Common myeloid progenitor, CD34-positive (primary cell): ENCODE measurements at places on chromosomes 3 and 15.

DNA sequence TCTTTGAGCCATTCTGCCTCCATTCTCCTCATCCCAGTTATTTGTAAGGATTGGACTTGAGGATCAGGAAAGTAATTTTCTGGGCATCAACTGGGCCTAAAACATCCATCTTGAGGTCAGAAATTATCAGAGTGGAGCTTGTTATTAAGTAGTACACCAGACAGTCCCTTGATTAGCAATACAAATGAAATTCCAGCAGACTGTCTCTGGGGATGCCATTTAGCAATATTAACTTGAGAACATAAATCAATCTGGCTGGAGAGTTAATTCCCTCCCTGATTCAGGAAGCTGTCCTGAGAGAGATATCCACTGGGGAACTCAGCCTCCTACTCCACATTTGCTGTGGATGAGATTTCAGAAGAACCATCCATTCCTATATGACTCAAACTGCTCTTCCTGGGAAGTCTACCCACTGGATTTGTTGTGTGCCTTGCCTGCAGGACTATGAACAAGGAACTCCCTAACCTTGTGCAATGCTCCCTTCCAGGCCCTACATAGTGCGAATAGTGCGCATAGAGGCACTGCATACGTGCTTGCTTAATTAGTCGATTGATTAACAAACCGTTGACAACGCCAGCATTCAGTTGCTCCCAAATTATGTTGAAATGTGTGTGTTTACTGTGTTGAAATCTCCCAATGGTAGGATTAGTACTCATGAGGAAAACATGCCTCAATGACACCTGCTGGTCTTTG lies 36.1 kb upstream of the MTMR14 start:
- DNase-seq: no peak

DNA sequence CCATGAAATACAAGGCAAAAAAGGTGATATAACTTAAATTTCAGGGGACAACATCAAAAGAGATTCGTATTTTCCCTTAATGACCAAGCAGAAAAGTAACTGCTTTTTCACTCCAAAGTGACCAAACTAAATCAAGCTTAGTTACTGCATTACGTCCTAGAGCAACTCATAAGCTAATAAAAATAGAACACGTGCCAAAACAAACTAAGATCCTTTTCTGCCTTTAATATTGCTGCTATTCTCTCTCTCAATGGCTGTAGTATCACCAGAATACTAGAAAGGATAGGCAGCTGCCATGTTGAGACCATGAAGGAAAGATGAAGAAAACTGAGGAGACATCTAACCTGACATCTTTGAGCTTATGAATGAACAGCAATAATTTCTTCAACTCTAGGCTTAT lies 43.3 kb downstream of the UBXN7 start:
- no peak for DNase-seq

DNA sequence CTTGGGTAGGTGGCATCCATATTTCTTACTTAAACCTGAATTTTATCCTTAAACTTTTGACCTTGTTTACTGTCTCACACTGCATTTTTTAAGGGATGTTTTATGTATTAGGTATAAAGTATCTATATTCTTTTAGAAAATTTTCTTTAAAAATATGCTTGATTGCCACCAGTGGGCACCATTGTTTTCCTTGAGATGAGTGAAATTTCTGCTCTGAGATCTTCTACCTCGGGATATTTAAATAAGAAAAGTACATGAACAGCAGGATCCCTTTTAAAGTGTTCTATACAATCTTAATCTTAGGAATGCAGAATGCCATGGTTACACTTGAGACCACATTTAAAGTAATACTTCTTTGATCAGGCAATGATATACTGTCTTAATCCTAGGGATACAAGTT lies 108.7 kb downstream of the SLMAP start:
- DNase-seq: peak; percentile 12

DNA sequence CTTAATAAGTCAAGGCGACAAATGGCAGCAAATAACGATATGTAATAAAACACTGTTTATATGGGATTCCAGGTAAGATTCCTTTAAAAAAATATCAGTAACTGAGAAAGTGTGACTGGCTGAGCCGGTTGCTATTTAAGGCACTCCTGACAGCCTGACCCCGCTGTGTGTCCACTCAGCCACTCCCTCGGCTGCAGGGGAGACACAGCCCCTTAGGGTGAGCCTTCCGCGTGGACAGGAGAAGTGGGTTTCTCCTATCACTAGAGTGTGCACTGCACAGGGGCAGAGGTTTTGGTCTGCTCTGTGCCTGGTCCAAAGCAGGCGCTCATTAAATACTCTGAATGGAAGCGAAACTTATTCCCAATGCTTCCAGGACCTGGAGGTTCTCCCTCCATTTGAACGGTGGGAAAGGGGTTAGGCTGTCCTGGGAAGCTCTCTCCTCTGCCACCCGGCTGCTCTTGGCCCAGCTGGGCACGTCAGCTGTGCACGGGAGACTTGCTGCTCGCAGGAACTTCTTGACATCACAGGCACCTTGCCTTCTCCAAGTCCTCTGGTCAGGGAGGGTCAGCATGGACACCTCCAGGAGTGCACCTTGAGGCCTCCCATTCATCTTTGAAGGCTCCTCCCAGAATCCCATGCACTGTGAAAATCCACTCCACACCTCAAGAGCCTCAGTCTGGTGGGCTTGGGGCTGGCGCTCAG lies 43.3 kb upstream of the SLCO2A1 start:
- DNase-seq: no peak

- no peak for DNase-seq
Measured at GRCh38 chr15:31293655-31294054, 33.0 kb upstream of the KLF13 start.

GRCh38 chr3:119774444-119774843 lies 7.5 kb upstream of the NR1I2 start:
- DNase-seq: no peak

DNA sequence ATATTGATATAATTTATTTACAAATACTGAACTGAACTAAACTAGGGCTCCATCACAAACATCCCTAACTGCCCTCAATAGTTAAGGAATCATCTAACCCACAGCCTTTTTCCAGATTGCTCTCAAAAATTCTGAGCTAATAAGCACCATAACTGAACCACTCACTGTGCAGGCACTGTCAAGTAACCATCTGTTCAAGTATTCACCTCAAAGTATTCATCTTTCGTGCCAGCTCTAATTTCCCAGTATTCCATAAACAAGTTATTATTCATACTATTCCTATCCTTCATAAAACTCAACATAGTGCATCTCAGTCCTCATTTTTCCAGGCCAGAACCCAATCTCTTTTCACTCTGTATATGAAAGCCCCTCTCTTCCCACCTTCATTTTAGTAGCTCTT lies 41.1 kb downstream of the THBS1 start:
- DNase-seq: no peak

DNA sequence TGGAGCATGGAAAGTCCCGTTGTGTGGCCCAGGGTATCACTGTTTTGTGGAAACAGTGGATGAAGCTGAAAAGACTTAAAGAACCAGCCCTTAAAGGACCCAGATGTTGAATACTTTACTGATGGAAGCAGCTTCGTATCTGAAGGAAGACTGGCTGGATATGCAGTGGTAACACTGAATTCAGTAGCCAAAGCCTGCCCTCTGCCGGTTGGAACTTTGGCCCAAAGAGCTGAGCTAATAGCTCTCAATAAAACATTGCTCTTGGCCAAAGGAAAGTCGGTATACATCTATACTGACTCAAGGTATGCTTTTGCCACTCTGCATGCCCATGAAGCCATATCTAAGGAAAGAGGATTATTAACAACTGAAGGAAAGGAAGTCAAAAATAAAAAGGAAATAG lies 885.4 kb downstream of the PDCD6IP start:
- DNase-seq: peak; percentile 66

- no peak for DNase-seq
Measured at GRCh38 chr15:62821384-62822131, 221.0 kb upstream of the TPM1 start.

GRCh38 chr15:57418635-57419034 lies 42.3 kb downstream of the CGNL1 start:
- no peak for DNase-seq

DNA sequence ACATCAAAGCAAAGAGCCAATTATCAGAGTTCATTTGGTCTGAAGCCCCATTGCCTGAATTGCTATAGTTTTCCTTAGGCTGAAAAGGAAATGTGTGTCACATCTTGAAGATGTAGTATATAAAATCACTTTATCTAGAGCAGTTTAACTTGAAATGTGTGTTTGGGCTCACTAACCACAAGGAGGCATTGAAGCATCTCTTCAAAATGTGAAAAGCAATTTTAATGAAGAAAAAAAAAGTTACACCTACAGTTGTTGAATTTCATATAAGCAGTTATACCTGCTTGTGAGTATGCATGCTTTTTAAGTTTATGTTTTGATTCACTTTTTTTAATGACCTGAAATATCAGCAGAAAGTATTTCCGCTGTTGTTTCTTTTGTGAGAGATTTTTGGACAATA lies 129.3 kb downstream of the IQCH start:
- DNase-seq: peak; percentile 26

GRCh38 chr15:44836094-44836493 lies 99.8 kb downstream of the TRIM69 start:
- no peak for DNase-seq

DNA sequence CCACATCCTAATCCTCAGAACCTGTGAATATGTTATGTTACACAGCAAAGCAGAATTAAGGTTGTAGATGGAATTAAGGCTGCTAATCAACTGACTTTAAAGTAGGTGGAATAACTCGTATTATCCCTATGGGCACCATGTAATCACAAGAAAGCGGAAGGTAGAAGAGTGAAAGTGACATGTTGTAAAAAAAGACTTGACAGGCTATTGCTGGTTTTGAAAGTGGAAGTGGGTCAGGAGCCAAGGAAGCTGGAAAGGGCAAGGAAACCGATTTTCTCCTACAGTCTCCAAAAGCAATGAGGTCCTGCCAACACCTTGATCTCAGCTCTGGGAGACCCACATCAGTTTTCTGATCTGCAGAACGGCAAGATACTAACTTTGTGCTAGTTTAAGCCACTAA lies 6.6 kb downstream of the TP63 start:
- no peak for DNase-seq

GRCh38 chr3:112407888-112408702 lies 75.1 kb downstream of the CD200 start:
- DNase-seq: no peak

- no peak for DNase-seq
Measured at GRCh38 chr3:100306695-100307094, 27.9 kb upstream of the NIT2 start.

GRCh38 chr15:94829887-94830884 lies 598.8 kb downstream of the MCTP2 start:
- no peak for DNase-seq

DNA sequence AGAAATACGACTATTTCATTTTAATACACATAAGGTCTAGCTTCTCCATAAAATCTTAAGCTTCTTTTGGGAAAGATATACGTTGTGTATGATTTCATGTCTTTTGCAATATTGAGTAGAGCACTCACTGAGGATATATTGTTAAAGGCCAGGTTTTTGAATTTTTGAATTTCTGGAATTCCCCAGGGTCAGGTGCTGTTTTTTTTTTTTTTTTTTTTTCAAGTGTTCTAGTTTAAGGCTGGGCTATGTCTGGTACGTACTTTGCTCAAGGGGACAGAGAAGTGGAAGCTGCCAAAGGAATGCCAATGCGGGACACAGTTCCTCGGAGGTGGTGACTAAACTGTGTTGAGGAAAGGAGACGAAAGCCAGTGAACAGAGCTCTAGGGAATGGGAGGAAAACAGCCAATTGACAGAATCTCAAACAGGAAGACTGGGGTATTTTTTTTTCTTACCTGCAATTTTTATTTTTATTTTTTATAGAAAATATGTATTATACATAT lies 510.5 kb upstream of the CBLB start:
- DNase-seq: no peak

- DNase-seq: no peak
Measured at GRCh38 chr3:27127195-27127594, 242.0 kb downstream of the NEK10 start.

- DNase-seq: no peak
Measured at GRCh38 chr15:92880796-92881195, 19.3 kb upstream of the CHD2 start.

GRCh38 chr15:52728899-52729298 lies 49.7 kb upstream of the ATOSA start:
- DNase-seq: no peak

DNA sequence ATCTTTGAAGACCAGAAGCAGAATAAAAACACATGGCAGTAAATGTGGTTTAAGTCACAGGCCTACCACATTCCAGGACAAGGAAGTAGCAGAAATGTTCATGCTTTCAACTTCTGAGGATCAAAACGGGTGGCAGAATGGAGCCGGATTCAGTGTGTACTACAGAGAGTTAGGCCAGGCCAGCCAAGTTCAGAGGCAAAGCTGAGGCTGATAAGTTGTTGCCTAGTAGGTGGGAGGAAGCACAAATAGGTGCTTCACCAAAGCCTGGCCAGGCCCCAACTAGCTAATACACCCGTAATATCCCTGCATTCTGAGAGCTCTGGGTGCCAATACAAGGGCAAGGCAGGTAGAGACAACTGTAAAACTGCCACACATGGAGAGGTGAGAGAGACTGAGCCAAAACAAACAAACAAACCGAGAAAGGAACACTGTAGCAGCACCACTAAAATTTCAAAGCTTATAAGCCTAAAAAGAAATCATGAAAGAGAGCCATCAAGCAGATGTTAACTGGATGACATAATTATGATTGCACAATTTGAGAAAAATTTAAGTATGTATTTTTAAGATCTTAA lies 156.4 kb upstream of the CBLB start:
- no peak for DNase-seq

DNA sequence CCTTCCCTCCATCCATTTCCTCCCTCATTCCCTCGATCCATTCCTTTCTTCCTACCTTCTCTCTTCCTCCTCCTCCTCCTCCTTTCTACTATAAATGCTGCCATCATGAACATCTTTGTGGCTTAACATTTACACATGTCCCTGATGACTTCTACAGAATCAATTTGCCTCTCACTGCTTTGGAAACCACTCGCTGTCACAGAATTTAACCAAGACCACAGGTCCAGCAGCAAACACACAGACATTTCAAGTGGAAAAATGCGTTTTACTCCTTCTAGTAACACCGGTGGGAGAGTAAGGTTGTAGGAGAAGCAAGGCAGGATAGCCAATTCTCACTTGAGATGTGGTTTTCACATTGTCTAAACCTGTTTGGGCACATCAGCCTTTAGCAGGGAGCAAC lies 101.4 kb upstream of the LRIG1 start:
- DNase-seq: no peak

GRCh38 chr3:138389841-138390581 lies 41.6 kb downstream of the MRAS start:
- DNase-seq: no peak

DNA sequence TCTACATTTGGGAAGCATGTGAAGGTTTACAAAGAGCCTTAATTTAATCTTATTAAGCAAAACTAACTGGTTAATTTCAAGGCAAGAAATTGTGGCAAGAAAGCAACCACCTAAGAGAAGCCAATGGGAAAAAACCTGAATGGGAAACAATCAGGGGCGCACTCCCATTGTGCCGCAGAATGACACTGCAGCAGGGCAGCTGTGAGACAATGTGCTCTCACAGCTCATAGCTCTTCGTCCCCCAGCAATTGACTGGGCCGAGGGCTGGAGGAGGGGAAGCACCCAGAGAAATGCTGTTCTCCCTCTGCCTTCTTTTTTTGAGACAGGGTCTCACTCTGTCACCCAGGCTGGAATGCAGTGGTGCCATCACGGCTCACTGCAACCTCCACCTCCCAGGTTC lies 93.3 kb upstream of the RAD18 start:
- DNase-seq: no peak

- DNase-seq: no peak
Measured at GRCh38 chr15:74258456-74259291, 22.5 kb downstream of the CCDC33 start.

- DNase-seq: no peak
Measured at GRCh38 chr3:72050771-72051170, 265.8 kb upstream of the PROK2 start.

- no peak for DNase-seq
Measured at GRCh38 chr3:70857916-70858315, 545.5 kb upstream of the MDFIC2 start.
